Smooth muscle cell of the umbilical artery (primary cell): ENCODE measurements at places on chromosomes 6 and 20. TPM values are rescaled to one million over a fixed set of nuclear protein-coding genes. Genes with fewer than 3 reads are reported as not detected.

The WFDC10B gene
- total RNA-seq: not detected in 2 replicates

The RNF182 gene
- total RNA-seq: 0.30 and 1.8 TPM in 2 replicates

The SLA2 gene
- total RNA-seq: not detected in 2 replicates

The MYT1 gene
- not detected in 2 replicates for total RNA-seq

The SLC26A8 gene
- 0.05 TPM in 1 of 2 replicates, not detected in the other for total RNA-seq

The SLC22A3 gene
- total RNA-seq: 142 and 243 TPM in 2 replicates

The OR2H2 gene
- total RNA-seq: not detected in 2 replicates

The HSPA12B gene
- under 0.01 TPM in 1 of 2 replicates, not detected in the other for total RNA-seq

The TULP1 gene
- not detected in 2 replicates for total RNA-seq

The MATN4 gene
- total RNA-seq: not detected in 2 replicates

The PRPH2 gene
- total RNA-seq: 4.2 and 4.9 TPM in 2 replicates

The C6orf163 gene
- total RNA-seq: 0.59 and 2.3 TPM in 2 replicates

The LTB gene
- total RNA-seq: not detected in 2 replicates

The CFAP61 gene
- total RNA-seq: 0.32 TPM in 1 of 2 replicates, not detected in the other

The ZNF831 gene
- total RNA-seq: not detected in 2 replicates

The FAM83C gene
- not detected in 2 replicates for total RNA-seq

The EDN3 gene
- not detected in 2 replicates for total RNA-seq

The GRIK2 gene
- total RNA-seq: 9.6 and 10.4 TPM in 2 replicates

The PAK5 gene
- total RNA-seq: not detected in 2 replicates

The ZKSCAN8 gene
- 20.2 and 22.2 TPM in 2 replicates for total RNA-seq

The HLA-DOB gene
- total RNA-seq: 0.18 TPM in 1 of 2 replicates, not detected in the other

The MAVS gene
- 13.4 and 24.8 TPM in 2 replicates for total RNA-seq
